ENCODE measurements at places on chromosomes 4 and X.

DNA sequence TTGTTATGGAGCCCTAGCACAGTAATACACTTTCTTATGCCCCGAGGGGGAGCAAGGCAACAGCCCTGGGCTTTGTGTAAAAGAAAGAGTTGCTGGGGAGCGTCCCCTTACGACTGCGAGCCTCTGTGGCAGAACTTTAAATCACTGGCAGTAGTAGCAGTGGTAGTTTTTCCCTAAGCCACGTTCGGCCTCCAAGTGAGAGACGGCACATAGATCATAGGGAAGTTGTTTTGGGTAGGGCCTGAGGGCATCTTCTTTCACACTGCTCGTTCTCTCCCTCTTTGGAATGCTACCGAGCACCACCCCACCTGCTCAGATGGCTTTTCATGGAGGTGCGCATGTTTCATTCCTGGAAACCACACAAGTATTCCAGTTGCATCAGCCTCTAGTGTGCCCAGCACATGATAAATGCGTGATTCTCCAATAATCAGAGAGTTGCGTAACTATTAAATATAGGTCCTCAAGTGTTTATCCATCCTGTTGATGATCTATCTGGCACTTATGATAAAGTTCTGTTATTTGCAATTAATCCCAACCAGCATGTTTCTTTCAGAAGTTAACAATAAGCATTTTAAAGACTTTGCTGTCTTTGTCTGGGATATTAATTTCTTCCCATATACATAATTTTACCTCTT, 7.0 kb upstream of the SYNPO2 start:
- no peak for DNase-seq

GRCh38 chr4:90824266-90825150, 697.3 kb downstream of the CCSER1 start:
- no peak for DNase-seq

DNA sequence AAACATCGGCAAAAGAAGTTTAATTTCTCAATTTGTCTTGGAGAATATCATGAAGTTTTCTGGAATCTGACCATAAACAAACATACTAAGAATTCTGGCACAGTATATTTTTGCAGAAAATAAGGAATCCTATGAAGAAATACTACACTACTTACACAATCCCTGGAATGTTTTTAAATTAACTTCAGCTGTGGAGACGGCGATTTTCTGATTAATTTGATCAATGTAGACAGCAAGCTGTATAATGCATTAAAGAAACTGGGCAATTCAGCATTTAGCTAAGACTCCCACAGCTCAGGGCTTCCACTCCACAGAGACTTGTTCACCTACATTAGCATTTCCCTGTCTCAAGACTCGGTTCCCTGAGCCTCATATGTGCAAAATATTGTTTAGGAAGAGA, 12.2 kb downstream of the EGFL6 start:
- DNase-seq, result no peak

GRCh38 chr4:3420956-3421355, 20.8 kb upstream of the HGFAC start:
- no peak for DNase-seq

- peak; percentile 5 for DNase-seq
These were observed 134.1 kb downstream of the SLC4A4 start for GRCh38 chr4:71472946-71473345.

DNA sequence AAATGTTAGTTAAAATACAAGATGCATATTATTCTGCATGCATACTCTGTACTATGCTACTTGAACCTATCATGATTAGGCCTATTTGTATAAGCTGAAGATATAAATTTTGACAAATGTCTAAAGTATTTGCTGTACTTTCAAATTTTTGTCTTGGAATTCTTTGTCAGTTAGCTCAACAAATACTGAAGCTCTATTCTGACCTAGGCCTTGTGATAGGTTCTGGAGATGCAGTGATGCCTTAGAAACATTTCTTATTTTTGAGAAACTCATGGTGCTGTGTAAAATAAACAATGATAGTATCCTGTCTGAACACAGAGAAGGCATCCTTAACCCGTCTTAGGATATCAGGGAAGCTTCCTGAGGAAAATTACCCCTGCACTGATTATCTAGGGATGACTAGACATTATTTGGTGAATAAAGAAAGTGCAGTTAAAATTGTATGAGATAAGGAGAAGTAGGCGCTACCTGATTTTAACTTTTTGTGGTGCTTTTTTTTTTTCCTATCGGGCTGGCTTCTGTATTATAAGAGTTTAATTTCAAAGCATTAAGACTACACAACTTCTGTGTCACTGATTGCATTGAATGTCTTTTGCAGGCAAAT, 43.4 kb downstream of the MOB1B start:
- no peak for DNase-seq

DNA sequence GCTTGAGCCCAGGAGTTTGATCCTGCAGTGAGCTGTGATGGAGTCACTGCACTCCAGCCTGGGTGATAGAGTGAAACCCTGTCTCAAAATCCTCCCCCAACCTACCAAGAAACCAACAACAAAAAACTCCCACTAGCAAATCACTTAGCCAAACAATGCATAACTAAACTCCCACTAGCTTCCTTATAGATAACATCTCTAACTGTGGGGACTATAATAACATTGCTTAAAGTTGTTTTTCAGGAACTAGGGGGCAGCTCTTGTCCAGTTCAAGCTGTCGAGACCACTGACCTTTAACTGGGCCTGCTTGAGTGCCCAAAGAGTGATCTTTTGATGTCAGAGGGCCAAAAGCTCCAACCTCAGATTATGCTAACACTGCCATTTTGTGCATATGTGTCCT, 81.7 kb downstream of the FREM3 start:
- no peak for DNase-seq

DNA sequence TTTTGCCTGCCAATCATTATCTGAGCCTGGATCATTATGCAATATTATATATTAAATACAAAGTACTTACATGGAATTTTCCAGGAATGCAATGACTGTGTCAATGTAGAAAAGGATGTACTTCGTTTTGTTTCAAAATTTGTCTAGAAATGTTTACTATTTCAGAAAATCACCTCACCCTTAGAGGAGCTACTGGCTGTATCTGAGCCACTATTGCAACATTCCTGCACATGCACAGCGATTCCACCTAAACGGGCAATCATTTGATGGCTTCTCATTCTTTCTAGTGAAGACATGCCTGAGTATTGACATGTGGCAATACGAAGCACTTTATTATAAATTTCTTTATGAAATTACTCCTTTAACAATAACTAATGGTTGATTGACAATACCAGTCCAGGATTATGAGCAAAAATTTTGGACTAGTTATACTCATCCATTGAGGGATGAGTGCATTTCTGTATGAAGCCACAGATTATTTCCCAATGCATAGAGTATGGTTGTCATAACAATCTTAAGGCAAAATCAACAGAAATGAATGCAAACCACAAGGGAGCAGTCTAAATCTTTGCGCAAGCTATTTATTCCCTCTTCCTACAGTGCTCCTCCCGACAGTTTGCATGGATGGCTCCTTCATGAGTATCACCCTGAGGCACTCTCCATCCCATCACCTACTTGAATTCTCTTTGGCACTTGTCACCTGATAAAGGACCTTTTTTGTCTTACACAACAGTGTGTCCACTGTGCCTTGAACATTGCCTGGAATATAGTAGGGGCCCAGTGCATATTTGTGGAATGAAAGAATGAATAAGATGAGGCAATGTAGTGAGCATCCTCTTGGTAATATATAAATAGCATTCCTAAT, 35.8 kb upstream of the MMAA start:
- DNase-seq, result no peak

- peak; percentile 45 for DNase-seq
These were observed at the start of gene CCNB3 for GRCh38 chrX:50204364-50204899. CCNB3 (plus strand) TSS chrX:50204765; CDS start chrX:50285164, 80,399 bp downstream.

GRCh38 chr4:173169178-173169427, 492 bp downstream of the GALNT7 start:
- no peak for DNase-seq
